Parietal lobe (tissue), 2 donors: ENCODE measurements at places on chromosomes 11 and 22. TPM values are rescaled to one million over a fixed set of nuclear protein-coding genes. Genes with fewer than 3 reads are reported as not detected.

LRRC74B gene
- 0.31 TPM for total RNA-seq

ACTN3 gene
- not detected for total RNA-seq

LARGE1 gene
- 56.0 TPM for total RNA-seq

TEX12 gene
- 2.2 TPM for total RNA-seq

IGHMBP2 gene
- 24.1 TPM for total RNA-seq

OR10D3 gene
- not detected for total RNA-seq
